ENCODE measurements at places on chromosomes 3 and 15.

DNA sequence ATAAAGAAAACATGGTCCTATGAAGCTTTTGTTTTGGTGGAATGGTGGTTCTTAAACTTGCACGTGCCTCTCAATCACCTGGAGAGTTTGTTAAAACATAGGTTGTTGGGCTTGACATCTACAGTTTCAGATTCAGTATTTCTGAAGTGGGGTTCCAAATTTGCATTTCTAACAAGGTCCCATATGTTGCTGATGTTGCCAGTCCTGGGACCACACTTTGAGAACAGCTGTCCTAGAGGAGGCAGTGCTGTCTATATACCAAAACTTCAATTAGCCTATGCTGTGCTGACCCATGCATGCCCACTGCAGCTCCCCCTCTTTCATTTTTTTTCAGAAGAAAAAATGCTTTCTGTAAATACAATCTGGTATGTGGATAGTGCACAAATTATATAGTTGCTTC lies 31.3 kb downstream of the ALCAM start:
- DNase-seq, result no peak

GRCh38 chr3:183555541-183556081 lies at the start of gene KLHL6:
KLHL6 (minus strand) TSS chr3:183555706; CDS start chr3:183555653, 53 bp downstream.
- DNase-seq, result peak; percentile 46

GRCh38 chr3:189317911-189318310 lies 146.1 kb downstream of the TPRG1 start:
- DNase-seq, result no peak

DNA sequence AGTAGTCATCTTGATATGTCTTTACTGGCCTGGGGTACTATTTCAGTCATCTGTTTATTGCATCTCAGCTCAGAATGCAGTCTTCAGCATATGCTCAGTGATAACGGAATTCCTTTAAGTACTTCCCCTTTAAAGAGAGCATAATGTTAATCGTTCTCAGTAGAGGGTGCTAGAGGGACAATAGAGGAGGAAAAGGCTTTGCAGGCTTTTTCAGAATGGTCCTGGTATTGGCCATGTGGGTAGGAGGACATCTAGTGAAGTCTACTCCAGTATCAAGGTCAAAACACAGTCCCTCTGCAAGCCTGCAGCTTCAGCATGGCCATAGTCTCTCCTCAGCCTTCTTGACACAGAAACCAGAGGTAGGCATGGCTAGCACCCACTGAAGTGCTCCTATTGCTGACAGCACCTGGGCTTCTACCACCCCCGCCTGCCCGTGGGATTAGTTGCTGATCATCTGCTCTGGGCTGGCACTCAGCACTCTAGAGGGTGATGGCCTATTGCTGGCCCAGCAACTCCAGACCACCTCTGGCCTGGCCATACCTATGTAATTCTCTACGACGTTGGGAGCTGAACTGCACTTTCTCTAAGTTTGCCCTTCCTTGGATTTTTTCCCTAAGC lies 65.4 kb downstream of the KCNH8 start:
- no peak for DNase-seq

- DNase-seq, result no peak
Observed at GRCh38 chr15:41992151-41992802, 19.9 kb upstream of the EHD4 start.

GRCh38 chr3:16439163-16439847 lies 74.2 kb downstream of the RFTN1 start:
- no peak for DNase-seq

DNA sequence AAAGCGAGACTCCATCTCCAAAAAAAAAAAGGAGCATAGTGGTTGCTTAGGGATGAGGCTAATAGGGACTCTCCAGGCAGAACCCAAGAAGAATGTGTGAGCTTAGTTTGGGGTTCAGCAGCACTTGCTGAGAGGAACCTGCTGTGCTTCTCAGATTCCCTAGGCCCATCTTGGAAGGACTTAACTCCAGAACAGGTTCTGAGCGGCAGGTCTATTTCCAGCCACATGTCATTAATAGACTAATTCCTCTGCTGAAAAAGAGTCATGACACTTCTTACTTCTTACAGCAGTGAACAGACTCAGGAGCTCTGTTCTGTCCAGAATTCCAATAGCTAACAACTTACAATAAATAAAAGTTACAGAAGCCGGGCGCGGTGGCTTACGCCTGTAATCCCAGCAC lies 22.5 kb downstream of the RHOA start:
- no peak for DNase-seq

- no peak for DNase-seq
Observed at GRCh38 chr3:65251375-65251774, 563.6 kb upstream of the ADAMTS9 start.

- no peak for DNase-seq
Observed at GRCh38 chr3:171838218-171838720, 4.9 kb upstream of the TMEM212 start.

GRCh38 chr3:147613725-147614124 lies 204.6 kb downstream of the ZIC1 start:
- DNase-seq, result no peak

DNA sequence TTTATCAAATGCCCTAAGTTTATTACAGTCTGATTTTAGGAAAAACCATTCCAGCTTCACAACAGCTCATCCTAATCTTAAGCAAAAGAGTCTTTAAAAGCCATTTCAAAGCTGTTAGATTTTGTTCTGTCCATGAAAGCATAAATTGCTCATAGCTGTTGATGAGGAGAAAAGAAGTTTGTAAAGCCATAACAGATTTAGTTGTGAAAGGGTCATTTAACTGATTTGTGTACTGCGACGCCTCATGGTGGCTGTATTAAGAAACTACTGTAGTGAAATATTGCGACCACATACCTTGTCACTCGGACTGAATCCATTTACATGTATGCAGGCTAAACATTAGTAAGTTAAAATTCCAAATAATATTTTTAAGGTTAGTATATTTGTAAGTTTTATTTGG lies 20.9 kb downstream of the BBX start:
- DNase-seq, result no peak

GRCh38 chr3:148062590-148062989 lies 635.1 kb upstream of the AGTR1 start:
- DNase-seq, result no peak

DNA sequence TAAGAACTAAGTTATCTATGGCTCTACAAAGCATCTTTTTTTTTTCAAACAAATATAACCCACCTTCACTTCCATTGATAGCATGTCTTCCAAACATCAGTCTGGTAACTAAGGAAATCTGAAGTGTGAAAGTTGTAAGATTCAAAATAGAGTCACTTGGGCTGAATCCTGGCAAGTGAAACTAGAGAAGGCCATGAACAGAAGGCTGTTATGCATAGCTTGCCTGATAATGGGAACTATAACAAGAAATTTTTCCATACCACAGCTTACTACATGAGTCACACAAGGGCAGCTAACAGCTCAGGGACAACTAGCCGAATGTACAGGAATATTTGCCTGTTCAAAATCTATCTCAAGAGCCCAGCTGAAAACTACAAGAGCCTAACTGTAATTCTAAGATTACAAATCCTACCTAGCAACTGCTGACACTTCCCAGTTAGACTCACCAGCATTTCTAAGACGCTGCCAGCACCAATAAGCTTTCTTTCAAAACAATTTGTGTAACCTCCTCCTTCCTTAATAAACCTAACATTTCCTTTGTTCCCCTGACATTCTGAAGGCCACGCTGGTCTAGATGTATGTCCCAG lies 1066.5 kb downstream of the PLOD2 start:
- no peak for DNase-seq

GRCh38 chr3:52874864-52875587 lies 22.3 kb downstream of the STIMATE start:
- DNase-seq, result no peak

- DNase-seq, result no peak
Observed at GRCh38 chr3:46660003-46660402, 33.5 kb downstream of the ALS2CL start.

- no peak for DNase-seq
Observed at GRCh38 chr3:74592359-74592758, 22.1 kb downstream of the CNTN3 start.

GRCh38 chr3:150057227-150057626 lies 86.5 kb upstream of the PFN2 start:
- no peak for DNase-seq

GRCh38 chr3:15287565-15288330 lies 44.6 kb downstream of the SH3BP5 start:
- no peak for DNase-seq

GRCh38 chr3:59772416-59773408 lies 722.9 kb upstream of the CFAP20DC start:
- DNase-seq, result peak; percentile 15

DNA sequence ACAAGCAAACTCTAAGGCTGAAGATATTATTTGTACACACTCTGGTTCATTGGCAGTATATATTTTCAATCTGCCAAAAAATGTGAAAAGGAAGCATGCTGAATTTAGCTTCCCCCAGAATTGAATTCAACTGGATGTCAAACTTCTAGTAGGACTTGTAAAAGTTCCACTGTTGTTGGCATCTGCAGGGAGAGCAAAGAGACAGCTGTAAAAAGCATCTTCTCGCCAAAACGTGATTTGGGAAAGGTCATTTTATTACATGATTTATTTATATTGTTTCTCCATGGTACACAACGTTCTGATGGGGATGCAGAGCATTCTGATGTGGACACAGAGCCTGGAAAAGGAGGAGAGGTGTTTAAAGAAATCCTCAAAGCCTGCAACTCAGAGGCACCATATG lies 196.7 kb upstream of the ADAMTS9 start:
- no peak for DNase-seq

DNA sequence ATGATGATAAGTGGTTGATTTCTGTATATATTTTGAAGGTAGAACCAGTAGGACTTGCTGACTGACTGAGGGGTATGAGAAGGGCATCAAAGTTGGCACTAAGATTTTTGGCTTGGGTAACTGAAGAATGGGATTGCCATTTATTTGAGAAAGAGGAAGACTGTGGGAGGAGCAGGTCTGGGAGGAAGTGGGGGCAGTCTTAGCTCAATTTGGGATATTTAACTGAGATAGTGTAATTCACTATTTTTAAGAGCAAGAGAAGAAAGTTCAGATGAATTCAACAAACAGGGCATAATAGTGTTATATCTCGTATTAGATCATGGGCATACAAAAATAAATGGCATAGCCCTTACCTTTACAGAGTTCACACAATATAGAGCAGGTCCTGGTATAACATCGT lies 1.7 kb downstream of the BUB1B start:
- DNase-seq, result no peak

DNA sequence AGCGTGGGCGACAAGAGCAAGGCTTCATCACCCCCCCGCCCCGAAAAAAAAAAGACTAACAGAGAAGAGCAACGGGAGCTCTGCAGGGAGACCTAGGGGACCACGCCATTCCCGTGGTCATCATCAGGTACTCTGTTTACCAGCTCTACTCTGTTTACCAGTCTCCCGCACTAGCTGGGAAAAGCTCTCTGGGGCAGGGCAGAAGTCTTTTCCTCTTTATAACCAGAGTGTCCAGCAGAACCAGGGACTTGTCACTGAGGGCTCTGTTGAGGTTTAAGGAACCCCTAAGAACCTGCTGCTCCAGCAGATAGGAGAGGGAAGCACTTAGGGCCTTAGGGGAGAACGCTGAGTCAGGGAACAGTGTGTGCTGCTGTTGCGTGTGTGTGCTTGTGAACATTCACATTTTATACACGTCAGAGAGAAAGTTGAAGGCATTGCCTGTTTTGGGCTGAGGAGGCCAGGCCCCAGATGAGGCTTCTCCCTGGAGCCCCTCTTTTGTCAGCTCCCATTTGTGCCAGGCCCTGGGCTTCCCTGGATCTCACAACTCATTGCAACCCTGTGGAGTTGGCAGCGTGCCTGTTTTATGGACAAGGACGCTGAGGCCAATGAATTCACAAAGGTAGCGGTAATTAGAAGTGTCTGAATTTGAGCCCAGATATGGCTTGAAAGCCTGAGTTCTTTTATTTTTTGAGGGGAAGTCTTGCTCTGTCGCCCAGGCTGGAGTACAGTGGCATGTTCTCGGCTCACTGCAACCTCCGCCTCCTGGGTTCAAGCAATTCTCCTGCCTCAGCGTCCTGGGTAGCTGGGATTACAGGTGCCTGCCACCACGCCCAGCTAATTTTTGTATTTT lies 24.2 kb upstream of the ERICH6 start:
- no peak for DNase-seq

DNA sequence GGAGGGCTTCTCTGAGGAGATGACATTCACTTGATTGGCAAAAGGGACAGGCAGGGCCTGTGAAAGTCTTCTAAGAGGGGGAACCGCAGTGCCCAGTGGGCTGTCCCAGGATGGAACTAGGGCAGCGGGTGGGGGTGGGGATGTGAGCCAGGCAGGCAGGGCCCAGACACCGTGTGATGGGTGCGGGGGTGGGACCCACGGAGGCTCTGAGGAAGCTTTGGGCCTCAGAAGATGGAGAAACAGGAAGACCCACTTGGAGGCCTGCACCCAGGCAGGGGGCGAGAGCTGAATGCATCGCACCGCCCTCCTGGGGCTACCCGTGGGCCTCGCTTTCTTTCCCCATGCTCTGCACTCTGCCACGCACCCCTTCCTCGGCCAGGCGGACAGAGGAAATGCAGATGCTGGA lies 32.9 kb upstream of the ACAD9 start:
- DNase-seq, result no peak

- no peak for DNase-seq
Observed at GRCh38 chr3:107861904-107862303, 228.9 kb downstream of the CD47 start.

- no peak for DNase-seq
Observed at GRCh38 chr15:76058714-76059319, 968 bp upstream of the TMEM266 start.

DNA sequence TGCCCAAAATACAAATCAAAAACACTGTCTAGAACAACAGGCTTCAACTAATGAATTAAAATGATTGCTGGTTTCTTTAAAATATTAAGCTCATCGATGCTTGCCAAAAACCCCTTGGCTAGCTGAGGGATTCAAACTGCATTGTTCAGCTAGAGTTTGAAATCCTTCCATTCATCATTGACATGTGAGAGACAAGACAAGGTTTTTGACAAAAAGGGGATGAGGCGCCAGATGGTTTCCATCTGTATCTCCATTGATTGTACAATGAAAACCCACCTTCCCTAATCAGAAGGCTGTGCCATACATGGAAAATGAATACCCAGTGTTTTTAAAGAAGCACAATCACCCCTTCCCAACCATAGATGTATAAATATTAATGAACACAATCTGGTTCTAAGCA lies 67.8 kb downstream of the THRB start:
- no peak for DNase-seq

All from T-helper 9 cell (primary cell).